ENCODE measurements at places on chromosomes 1 and 21.
A peak's percentile ranks its signal among the peaks of the same experiment; 100 is the strongest.

DNA sequence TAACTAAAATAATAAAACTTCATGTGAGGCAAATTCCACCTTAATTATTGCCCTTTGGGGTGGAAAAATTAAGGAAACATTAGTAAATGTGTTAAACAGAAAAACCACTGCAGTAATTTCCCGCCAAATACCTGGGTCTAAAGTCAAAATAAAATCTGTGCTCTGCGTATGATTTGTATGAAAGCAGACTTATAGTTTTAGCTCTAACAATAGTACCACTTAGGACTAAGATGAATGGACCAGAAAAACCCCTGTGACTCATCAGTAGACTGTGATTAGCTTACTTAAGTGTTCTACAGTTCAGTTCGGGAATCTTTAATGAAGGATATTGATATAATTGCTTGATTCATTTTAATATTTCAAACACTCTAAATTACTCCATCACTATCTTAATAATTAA lies 23.3 kb upstream of the C1orf105 start:
- no peak for DNase-seq

DNA sequence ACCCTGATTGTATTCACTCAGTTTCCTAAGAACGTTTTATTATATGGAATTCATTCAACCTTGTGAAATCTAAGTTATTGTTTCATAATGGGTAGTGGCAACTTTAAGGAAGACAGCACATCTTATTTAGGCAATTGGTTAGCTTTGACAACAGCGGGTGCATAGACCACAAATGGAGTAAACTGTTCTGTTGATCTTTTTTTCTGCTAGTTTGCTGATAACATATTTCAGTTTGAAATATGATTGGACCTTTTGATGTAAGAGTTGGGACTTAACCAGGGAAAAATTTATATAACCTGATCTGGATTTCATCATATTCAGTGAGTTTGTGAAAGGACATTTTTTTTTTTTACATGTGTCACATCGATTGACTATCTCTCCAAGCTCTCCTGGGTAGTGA lies 151.7 kb downstream of the HLX start:
- DNase-seq: no peak

- DNase-seq: peak; percentile 83
Measured at GRCh38 chr1:225987491-225988316, 11.4 kb downstream of the SDE2 start.

DNA sequence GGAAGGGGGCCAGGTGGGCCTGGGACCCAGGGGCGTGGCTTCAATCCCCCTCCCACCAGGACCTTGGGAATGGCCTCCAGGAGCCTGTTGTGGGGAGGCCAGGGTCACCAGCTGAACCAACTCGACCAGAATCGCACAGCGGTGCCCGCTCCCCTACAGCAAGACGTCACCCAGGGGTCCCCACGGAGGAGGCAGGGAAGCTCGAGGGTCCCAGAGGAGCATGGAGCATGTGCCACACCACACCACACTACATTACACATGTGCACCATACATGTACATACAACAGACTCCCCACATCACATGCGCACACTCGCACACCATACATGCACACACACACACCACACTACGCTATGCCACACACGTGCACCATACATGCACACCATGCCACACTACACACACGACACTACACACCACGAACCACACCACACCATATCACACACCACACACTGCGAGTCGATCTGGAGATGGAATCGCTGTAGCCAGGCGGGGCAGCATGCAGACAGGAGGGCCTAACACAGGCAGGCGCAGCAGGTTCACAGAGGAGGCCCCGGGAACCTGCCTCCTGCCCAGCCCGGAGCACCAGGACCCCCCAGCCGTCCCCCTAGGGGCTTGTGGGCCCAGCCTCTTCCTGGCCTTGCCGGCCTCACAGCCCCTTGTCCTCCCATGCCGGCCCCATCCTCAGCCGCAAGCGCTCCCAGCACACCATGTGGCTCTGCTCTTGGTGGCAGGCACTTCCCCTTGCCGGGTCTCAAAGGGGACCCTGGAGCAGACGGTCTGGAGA lies 596 bp downstream of the ITGB2 start:
- DNase-seq: no peak

- DNase-seq: no peak
Measured at GRCh38 chr1:50123071-50123470, 14.4 kb downstream of the ELAVL4 start.

- DNase-seq: no peak
Measured at GRCh38 chr1:145702052-145702451, 5.1 kb downstream of the PDZK1 start.

- DNase-seq: no peak
Measured at GRCh38 chr1:182092336-182092735, 30.8 kb upstream of the ZNF648 start.

DNA sequence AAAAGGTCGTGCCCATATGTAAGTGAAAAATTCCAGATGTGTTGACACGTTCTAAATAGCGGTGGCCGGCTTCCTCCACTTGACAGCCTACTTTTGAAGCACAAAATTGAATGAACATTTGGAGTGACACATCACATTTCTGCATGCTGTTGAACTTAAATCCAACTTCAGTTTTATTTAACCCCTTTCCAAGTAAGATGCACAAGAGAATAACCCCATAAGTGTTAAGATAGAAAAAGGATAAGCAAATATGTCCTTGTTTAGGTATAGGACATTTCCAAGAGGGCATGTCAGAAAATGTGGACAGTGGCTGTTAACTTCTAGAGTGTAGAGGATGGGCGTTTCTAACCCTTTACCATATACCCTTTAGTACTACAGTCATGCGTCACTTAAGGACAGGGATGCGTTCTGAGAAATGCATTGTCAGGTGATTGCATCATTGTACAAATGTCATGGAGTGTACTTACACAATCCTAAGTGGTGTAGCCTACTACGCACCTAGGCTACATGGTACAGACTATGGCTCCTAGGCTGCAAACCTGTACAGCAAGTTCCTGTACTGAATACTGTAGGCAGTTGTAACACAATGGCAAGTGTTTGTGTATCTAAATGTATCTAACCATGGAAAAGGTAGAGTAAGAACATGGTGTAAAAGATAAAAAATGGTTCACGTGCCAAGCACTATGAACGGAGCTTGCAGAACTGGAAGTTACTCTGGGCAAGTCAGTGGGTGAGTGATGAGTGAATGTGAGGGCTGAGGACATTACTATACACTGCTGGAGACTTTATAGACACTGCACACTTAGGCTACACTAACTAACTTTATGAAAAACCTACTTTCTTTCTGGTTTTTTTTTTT lies 9.3 kb upstream of the FAM89A start:
- no peak for DNase-seq

- DNase-seq: no peak
Measured at GRCh38 chr1:211920602-211921226, 90.2 kb upstream of the LPGAT1 start.

DNA sequence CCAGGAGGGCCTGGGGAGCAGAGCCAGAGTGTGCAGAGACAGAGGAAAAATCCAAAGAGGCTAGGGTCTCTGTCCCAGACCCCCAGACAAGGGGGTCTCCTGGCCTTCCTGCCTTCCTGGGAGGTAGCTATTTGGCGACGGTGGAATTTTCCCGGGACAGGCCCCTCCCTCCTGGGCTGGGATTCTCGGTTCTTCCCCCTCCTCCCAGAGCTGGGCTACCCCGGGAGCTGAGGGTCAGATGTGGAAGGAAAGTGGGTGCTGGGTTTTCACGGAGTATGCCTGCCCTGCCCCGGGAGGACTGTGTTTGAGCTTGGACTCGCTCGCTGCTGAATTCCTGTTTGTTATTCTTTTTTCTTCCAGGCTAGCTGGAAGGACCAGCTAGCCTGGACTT lies 759 bp downstream of the AMPD2 start:
- DNase-seq: no peak

DNA sequence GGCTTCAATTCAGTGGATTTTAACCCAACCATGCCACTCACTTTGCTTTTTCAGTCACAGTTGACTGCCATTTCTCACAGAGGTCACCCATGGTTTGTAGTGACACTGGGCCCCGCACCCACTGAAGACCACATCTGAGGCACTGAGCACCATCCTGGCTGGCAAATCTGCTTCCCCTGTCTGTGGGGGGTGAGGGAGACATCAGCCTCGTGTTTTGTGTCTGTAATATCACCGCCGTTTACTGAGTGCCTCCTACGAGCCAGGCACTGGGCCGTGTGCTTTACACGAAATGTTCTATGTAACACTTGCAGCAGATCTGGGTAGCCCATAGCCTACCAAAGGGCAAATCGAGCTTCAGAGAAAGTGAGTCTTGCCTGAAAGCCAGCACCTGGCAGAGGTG lies 161.8 kb downstream of the PGBD5 start:
- DNase-seq: no peak

DNA sequence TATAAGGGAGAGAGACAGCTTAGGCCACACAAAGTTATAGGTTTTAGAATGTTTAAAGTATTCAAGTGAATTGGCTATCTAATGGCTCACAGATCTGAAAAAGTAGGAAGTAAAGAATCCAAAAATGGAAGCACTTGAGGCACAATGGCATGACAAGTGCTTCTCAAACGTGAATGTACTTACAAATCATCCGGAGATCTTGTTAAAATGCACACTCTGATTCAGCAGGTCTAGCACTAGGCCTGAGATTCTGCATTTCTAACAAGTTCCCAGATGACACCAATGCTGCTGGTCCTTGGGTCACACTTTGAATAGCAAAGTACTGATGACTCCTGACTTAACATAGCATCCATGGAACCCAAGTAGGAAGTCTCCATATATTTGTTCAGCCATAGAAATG lies 20.9 kb upstream of the AGL start:
- DNase-seq: no peak

GRCh38 chr1:216731562-216731961 lies 8.3 kb upstream of the ESRRG start:
- no peak for DNase-seq

DNA sequence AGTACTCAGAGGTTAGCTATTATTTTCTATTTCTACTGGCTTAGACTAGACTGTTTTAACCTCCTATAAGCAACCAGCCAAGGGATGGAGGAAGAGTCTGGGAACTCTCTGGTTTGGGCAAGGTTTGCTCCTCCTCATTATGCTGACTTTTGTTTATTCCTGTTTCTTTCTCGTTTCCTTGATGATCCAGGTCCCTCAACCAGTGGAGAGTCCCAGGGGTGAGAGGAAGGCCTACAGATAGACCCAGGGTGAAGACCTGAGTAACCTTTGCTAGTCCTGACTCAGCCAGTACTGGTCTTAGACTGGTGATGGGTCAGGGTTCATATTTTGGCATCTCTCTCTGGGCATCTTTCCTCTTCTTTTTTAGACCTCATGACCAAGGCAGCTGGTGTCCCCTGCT lies 5.4 kb downstream of the TUFT1 start:
- DNase-seq: no peak

DNA sequence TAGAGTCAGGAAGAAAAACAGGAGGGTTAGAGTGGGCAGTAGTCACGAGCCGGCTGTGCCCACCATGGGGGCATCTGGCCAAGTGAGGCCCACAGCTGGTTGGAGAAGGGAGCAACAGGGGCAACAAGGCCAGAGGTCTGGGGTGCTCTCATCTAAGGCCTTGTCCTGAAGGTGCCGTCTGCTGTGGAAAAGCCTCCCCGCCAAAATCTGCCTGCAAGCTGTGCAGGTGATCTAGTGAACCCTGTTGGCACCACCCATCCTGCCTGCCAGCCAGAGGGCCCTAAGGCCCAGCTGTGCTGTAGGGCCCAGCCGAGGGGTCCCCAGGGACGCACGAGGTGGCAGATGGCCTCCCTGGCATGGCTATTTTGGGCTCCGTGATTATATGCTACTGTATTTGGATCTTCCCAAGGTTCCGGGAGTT lies 51.3 kb downstream of the LGR6 start:
- no peak for DNase-seq

- DNase-seq: no peak
Measured at GRCh38 chr1:913491-914130, 10.1 kb upstream of the SAMD11 start.

GRCh38 chr1:164961715-164962114 lies 394.8 kb downstream of the LMX1A start:
- DNase-seq: no peak

GRCh38 chr1:88537787-88538186 lies 146.3 kb upstream of the PKN2 start:
- no peak for DNase-seq

DNA sequence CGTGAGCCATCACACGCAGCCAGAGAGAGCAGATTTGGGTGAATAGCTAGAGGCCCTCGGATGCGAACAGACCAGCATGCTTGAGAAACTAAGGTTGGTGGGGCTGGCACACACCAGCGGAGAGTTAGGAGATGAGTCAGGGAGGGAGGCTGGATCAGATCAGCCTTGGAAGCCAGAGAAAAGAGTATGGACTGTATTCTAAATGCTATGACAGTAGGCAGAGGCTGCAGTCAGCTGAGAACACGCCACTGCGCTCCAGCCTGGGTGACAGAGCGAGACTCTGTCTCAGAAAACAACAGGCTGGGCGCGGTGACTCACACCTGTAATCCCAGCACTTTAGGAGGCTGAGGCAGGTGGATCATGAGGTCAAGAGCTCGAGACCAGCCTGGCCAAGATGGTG lies 4.0 kb upstream of the PLEKHM2 start:
- no peak for DNase-seq

DNA sequence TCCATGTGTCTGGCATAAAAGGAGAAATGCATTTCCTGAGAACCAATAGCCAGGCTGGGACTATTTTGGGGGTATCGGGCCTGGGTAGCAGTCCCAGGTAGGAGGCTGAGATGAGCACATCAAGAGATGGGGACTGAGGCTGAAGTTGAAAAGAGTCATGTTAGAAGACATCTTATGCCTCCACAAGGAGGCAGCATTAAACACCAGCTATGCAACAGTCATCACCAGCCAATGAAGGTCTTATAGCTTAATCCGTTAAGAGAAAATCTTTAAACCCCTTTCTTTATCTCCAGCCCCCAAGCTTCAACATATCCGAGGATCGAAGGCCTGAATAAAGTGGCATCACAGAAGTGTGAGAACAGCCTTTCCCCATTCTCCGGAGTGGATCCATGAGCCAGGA lies 640.7 kb upstream of the PTBP2 start:
- DNase-seq: no peak

- no peak for DNase-seq
Measured at GRCh38 chr1:110677526-110677925, 2.8 kb upstream of the KCNA3 start.

GRCh38 chr1:186894415-186894814 lies 65.7 kb downstream of the PLA2G4A start:
- no peak for DNase-seq

- DNase-seq: no peak
Measured at GRCh38 chr1:36463463-36463802, 751 bp downstream of the MRPS15 start.

DNA sequence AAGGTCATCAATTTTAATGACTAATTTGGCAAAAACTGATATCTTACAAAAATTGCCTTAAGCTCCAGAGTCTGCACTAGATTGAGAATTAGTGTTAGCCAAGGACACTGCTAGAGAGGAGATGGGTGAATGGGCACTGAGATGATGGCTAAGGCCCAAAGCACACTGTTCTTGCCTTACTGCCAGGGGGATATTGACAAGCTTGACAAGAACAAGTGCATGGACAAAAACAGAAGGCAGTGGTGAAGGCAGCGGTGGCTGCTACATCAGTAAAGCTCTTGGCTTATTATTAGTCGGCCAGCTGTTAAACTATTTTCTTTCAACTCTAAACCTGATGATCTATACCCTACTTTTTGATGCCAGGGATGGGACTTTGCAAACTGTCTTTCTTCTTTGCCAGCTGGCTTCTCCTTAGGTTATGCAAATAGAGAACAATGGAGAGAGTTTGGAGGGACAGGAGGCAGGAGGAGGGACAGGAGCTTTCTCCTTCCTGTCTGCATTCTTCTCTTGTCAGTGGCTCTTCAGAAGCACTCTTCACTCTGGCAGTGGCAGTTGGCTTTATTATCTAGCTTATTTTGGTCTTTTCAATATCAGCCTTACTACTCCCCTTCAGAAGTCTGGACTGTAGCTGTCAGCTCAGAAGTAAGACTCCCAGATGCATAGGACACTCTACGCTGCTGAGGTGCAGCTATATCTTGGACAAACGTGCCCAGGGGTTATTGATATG lies 853.5 kb upstream of the TMPRSS15 start:
- DNase-seq: no peak

All from spinal cord (tissue), 10 donors.